ENCODE measurements at places on chromosomes 13 and 19.

GRCh38 chr19:56725829-56726424, 54.4 kb upstream of the ZNF835 start:
- no peak for DNase-seq

DNA sequence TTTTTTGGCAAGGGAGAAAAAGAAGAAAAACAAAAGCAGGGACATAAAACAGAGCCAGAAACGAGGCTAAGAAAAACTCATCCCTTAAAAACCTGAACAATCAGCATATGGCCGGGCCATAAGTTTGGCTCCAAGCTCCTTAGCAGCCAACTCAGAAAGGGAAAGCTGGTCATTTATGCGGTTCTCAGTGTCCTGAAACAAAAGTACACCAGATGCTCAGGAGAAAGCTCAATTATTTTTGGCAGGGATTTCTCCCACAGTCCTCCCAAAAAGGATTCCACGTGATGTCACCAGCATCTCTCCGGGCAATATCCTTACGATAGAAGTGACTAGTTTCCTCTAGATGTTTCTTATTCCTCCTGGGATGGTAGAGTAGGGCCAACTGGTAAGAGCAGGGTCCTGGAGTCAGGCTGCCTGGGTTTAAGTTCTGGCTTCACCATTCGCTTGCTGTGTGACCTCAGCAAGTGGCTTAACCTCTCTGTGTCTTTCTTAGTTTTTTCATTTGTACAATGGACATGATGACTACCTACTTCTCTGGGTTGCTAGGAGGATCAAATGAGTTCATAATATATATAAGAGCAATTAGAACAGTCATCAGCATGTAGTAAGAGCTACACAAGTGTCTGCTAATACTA, 34.0 kb downstream of the PIN1 start:
- no peak for DNase-seq

DNA sequence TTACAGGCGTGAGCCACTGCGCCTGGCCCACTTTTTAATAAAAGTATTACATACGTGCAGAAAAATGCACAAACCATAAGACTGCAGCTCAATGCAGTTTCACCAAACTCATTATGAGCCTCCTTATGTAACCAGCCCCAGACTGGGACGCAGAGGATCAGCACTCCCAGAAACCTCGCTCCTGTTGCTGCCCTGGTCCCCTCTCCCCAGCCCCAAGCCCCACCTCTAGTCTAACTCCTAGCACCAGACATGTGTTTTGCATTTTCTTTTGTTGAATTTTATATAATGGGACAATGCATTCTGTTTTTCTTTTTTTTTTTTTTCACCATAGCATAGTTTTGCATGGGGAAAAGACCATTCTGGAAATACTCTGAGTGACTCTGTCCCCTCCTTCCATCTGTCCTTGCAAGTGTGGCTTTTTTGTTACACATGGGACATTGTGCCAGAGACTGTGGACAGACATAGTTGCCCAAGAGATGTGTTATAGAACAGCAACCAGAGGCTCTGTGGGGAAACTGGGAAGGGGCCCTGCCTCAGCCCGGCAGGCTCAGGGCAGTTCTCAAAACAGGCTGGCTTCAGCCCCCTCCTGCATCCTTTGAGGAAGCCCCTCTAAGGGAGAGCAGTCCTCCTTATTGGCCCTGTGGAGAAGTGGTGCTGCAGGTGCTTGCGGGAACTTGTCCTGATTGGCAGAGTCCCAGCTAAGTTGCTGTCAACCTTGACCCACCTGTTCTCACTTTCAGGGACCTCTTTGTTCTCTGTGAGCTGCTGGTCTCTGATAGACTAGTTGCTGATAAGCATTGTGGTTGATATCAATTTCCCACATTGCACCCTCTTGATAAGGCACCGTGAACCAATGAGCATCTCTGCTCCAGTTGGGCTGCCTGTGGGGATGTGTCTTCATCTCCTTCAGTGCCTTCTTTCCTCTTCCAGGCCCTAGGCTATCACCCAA, 13.8 kb upstream of the OLFM4 start:
- no peak for DNase-seq

- DNase-seq = no peak
Measured at GRCh38 chr13:36966404-36966803, 32.7 kb downstream of the ALG5 start.

DNA sequence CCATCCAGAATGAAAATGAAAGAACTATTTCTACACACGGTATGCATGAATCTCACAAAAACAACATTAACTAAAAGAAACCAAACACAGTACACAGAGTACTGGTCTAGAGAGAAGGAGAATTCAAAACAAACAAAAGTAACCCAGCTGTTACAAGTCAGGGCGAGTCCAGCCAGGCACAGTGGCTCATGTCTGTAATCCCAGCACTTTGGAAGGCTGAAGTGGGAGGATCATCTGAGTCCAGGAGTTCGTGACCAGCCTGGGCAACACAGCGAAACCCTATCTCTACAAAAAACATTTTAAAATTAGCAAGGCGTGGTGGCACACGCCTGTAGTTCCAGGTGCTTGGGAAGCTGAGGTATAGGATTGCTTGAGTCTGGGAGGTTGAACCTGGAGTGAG, 1.7 kb upstream of the PSMC4 start:
- no peak for DNase-seq

- no peak for DNase-seq
Measured at GRCh38 chr13:33299626-33300025, 14.1 kb upstream of the STARD13 start.
